Occipital lobe (tissue), 3 donors: ENCODE measurements at places on chromosomes 3 and 15.
A peak's percentile ranks its signal among the peaks of the same experiment; 100 is the strongest.

DNA sequence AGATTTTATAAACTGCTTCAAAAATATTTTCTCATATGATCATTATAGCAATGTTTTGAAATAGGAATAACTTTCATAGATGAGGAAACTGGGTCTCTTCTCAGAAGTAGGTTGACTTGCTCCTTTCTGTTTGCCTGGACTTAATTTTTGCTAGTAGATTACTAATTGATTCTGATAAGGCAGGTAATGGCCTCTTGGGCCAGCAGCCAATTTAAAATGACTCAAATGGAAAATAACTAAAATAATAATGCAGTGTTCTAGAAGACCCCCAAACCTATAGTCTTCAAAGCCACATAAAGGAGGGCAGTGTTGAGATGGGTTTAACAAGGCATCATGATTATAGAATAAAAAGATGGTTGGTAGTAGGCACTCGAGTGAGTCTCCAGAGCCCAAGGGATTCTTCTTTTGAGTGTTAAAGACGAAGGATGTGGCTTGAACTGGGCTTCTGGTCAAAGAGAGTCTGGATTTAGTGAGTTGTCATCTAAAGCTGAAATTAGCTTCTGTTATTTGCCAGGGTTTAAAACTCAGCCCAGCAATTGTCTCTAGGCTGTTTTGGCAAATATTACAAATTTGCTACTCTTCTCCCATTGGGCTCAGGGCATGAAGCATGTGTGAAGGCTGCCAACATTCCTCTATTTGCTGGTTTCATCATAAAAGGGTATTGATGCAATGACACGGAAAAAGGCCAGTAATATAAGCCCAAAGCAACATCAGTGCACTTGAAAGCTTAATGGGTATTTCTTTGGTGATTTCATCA, 297.1 kb upstream of the MEIS2 start:
- no peak for DNase-seq

DNA sequence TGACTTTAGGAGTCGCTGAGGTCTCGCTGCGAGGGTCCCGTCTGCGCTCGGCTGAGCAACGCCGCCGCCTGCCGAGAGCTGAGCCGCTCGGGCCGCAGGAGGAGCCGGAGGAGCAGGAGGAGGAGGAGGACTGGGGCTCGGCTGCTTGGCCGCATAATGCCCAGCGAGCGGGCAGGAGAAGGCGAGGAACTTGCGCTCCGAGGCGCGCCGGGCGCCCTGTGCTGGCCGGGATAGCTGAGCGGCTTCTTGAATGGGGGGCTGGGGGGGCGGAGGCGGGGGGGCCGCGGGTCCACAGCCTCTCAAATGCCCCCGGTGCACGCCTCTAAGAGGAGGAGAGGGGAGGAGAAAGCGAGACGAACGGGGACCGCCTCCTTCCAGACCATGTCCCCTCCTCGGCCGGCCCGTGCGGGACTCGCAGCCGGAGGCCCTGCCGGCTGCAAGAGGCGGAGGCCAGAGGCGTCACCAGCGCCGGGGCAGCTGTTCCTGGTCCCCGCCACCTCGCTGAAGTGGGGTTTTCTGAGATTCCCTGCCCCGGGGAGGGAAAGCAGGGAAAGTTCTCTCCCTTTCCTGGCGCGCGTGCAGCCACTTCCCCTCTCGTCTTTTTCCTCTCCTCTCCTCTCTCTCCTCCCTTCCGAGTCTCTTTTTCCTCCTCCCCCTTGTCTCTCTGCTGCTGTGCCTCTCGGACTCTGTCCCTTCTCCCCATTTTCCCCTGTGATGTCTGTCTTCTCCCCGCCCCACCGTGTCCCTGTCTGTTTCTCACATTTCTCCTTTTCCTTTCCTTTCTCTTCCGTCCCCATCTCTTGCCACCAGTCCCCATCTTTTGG, at the start of gene ADAMTS9:
TSS of gene ADAMTS9 (minus strand) at position 220 of the 824 bp plus-strand sequence. CDS start 343 bp downstream, outside the sequence.
- DNase-seq, result peak; percentile 12

DNA sequence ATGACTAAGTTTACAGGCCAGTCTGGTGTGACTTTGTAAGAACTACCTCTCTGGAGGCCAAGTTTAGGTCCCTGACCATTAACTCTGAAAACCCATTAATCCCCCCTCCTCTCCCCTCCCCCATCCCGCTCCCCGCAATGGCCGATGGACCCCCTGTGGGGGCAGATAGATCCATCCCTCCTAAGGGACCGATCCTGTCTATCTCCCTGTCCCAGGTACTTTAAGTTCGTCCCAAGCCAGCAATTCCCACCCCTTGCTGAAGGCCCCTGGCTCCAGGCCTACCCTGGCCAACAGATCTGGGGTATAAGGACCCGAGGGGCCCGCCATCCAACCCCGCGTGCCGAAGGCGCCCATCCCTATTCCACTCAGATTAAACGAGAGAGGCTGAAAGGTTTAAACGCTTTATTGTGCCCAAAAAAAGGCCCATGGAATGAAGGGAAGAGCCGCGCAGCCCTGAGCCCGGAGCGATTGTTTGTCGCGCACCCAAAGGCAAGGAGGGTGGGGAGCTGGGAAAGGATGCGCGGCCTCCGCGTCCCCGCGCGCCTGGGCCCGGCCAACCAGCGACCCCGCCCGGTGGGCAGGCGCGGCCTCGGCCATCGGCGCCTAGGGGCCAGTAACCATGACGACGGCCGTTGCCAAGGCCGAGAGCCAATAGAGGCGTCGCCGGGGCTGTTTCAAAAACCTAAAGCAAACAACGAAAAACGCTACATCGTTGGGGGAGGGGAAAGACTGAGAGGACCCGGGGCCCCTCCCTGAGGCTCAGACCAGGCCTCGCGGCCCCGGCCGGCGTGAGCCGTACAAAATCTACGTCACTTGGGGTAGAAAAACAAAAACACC, 35.9 kb downstream of the HMCES start:
- peak; percentile 75 for DNase-seq

DNA sequence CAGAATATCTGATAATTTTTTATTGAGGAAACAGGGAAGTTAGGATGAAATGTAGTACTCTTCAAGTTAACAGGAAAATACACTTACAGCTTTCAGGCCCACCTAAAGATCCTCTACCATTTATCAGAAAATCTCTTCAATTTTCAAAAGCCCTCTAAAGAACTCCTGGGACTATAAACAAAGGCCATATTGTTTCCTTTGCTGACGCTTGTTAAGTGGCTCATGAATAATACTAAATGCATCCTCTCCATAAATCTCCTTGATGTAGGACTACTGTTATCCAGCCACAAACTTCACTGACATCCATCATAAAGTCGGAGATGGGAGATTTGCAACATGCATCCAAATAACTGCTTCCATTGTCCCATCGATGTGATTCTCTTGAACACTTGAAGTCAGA, 326.5 kb downstream of the ZIC1 start:
- no peak for DNase-seq

- no peak for DNase-seq
Observed at GRCh38 chr3:115715241-115715745, 92.0 kb downstream of the GAP43 start.

GRCh38 chr3:63654211-63654610, 1.7 kb downstream of the SNTN start:
- no peak for DNase-seq

- DNase-seq, result no peak
Observed at GRCh38 chr3:46725621-46726314, 8.1 kb upstream of the PRSS50 start.

DNA sequence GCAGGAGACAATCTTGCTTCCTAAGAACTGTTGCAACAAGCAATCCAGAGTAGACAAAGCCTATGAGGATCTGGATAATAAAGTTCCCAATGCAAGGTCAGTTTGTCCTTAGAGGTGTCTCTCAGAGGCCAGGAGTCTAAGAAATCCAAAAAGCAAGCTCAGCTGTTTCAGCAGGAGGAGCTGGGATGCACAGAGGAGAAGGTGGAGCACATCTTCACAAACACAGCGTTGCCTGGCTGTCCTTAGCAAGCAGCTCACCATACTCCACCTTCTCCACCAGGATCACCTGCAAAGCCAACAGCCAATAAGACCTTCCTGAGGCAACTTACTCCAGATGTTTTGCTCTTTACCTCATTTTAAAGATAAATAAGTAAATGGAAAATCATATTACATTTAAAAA, 365 bp downstream of the ZBED2 start:
- DNase-seq, result no peak
